ENCODE measurements at places on chromosomes 2 and 18.

GRCh38 chr2:199488772-199489400 lies 31.1 kb upstream of the SATB2 start:
- DNase-seq = peak; percentile 57

DNA sequence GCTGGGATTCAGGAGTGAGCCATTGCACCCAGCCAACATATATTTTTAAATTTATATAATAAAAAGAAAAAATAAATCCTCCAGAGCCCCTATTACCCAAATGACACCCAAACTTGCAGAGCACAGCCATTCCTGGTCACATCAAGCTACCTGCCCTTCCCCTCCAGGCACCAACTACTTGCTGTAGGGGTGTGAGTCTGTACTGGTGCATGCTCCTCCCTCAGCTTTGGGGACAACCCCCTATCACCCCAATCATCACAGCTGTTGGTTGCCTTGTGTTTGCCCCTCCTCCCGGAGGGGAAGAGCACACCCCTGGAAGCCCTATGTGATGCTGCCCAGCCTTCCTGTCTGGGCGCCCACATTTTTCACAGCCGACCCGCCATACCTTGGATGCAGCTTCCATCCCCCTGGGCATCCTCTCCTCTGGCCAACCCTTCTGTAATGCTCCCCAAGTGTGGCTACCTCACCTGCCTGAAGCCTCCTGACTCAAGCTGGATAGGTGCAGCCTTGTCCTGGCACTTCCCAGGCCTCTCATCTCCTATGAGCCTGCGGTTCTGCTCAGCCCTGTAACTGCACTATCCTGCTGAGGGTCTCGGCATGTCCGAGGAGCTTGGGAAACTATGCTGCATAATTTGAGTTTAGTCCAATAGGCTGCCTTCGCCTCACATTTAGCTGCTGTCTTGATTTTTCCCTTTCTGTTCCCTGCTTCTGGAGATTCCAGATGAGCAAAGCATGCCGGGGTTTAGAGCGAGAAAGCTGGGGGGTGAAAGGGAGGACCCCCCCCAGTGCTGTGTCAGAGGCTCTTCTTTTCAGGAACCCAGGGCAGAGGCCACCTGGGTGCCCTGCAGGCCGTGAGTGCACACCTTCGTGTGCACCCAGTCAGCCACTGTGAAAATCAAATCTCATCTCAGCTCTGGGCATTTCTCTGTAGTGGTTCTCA lies 27.2 kb downstream of the CHST10 start:
- no peak for DNase-seq

DNA sequence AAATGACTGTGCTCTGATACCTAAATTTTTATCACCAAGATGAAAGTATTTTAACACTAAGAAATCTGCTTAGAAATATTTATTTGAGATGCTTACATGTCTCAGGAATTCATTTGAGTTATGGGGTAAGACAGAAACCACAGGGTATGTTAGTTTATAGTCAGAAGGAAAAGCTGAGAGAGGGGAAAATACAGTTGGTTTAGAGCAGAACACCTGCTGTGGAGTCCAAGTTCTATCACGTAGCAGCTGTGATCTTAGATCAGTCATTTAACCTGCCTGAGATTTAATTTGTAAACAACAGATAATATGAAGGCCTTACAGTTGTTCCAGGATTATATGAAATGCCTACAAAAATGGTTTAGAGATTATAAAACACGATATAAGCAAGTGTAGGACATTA lies 29.0 kb downstream of the PDE6D start:
- DNase-seq = no peak

DNA sequence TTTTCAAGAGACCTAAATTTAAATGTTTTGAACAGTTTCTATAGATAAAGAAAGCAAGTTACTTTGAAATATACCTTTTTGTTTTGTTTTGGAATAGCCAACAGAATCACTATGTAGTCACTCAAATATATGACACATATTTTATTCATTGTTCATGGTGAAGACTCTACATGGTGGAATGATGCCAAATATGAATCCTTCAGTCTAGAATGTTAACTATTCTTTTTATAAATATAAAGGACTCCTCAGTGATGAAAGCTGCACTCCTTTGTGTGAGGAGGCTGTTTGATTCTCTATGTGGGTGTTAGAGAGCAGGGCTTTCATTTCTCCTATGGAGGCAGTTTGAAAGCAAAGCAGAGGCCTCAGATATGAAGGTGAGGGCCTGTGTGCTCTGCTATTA lies 396.4 kb upstream of the LRRTM1 start:
- no peak for DNase-seq

- DNase-seq = no peak
Measured at GRCh38 chr2:30109856-30110255, 37.0 kb upstream of the YPEL5 start.

DNA sequence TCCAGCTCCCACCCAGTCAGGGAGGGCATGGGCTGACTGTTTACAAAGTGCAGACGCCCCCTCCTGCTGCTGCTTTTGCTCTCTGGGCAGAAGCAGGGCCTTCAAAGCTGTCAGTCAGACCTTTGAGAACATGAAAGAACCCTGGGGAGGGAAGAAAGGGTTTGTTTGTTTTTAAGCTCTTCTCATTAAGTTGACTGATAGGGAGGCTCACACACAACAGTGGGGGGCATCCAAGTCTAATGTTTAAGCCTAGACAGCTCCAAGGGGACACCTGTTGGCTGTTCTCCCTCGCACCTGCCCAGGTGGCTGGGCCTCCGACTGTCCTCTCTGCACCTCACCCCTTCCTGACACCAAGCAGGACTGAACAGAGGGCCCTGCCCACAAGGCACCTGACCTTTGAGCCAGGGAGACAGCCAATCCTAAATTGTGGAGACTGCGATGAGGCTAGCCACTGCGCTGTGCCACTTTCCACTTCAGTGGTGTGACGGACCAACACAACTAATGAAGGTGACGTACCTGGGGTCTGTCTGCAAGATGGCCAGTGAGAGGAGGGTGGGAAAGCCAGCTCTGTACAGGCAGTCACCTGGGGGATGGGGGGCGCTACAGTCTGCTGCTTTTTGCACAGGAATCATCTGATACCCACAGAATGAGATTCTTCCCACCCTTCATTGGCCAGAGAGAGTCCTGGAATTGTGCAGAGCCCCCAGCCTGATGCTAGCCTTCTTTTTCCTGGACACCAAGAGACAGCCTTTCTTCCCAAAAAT lies 16.3 kb downstream of the ST6GAL2 start:
- DNase-seq = no peak
